Prostate gland (tissue), 2 donors: ENCODE measurements at places on chromosomes 16 and 17.

GRCh38 chr17:51435641-51436091, 175.3 kb downstream of the UTP18 start:
- no peak overlapping the region for H3K4me3 ChIP-seq
- H3K27me3 ChIP-seq, result no peaks in the 10 kb centered on the region
- H3K36me3 ChIP-seq, result no peaks in the 10 kb centered on the region
- H3K27ac ChIP-seq, result no peak overlapping the region
- no peaks in the 10 kb centered on the region for H3K4me1 ChIP-seq
- peak; percentile 42 for DNase-seq

DNA sequence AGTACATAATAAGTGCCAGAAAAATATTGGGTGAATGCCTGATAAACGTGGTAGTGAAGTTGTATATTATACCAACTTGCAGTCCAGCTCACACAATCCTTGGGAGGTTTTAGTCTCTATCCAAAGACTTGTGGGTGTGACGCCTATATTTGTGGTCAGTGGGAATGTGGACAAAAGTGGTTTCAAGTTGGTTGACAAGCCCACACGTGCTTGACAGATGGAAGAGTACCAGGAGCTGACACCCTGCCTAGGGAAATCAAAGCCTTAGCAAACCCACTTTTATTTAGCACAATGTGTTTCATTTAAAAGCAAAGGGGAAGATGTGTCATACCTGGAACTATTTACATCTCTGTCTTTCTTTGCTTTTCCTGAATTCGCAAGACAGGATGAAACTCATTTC, 79.0 kb downstream of the CA10 start:
- no peak overlapping the region for H3K27ac ChIP-seq
- no peaks in the 10 kb centered on the region for H3K4me1 ChIP-seq
- no peak overlapping the region for H3K4me3 ChIP-seq
- no peaks in the 10 kb centered on the region for H3K36me3 ChIP-seq
- no peaks in the 10 kb centered on the region for H3K27me3 ChIP-seq
- no peak for DNase-seq

- no peaks in the 10 kb centered on the region for H3K4me1 ChIP-seq
- H3K36me3 ChIP-seq, result no peaks in the 10 kb centered on the region
These were observed 61.9 kb upstream of the CCL1 start for GRCh38 chr17:34424814-34425491.

- H3K36me3 ChIP-seq, result no peaks in the 10 kb centered on the region
- DNase-seq, result no peak
- H3K4me3 ChIP-seq, result no peak overlapping the region
These were observed 324.8 kb downstream of the PMP22 start for GRCh38 chr17:14940108-14940937.

- no peaks in the 10 kb centered on the region for H3K36me3 ChIP-seq
- no peak for DNase-seq
- no peak overlapping the region for H3K4me3 ChIP-seq
- H3K4me1 ChIP-seq, result no peaks in the 10 kb centered on the region
These were observed 417.2 kb upstream of the XYLT1 start for GRCh38 chr16:17887963-17888362.

DNA sequence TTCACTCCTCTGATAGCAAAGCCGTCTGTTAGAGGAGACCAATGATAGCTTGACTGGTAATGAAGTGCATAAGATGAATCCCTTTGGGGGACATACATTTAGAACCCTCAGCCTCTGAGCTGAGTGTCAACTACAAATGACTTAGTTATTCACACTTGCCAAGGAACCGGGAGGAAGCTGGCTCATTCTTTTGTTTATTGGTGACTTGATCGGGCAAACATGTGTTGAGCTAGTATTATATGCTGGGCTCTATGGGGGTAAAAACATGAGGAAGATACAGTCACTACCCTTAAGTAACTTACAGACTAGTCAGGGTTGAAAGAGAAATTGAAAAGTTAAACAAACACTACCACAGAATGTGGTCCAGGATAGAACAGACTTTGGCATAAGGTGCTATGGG, 3.0 kb downstream of the CCL16 start:
- H3K4me3 ChIP-seq, result no peak overlapping the region
- no peak overlapping the region for H3K27ac ChIP-seq
- peaks cover 2% of the 10 kb centered on the region for H3K4me1 ChIP-seq
- no peaks in the 10 kb centered on the region for H3K27me3 ChIP-seq
- no peak for DNase-seq

- H3K27ac ChIP-seq, result peak overlapping the region; percentile 61
- peaks cover 22% of the 10 kb centered on the region for H3K4me1 ChIP-seq
- DNase-seq, result no peak
These were observed 29.0 kb upstream of the HOXB13 start for GRCh38 chr17:48757524-48757961.

GRCh38 chr17:58081646-58082340, 1.4 kb upstream of the DYNLL2 start:
- no peak overlapping the region for H3K27ac ChIP-seq
- no peak for DNase-seq
- H3K4me3 ChIP-seq, result no peak overlapping the region
- peaks cover 15% of the 10 kb centered on the region for H3K4me1 ChIP-seq
- no peaks in the 10 kb centered on the region for H3K36me3 ChIP-seq
- no peaks in the 10 kb centered on the region for H3K27me3 ChIP-seq
